ENCODE measurements at places on chromosomes 1 and 21. TPM values are rescaled to one million over a fixed set of nuclear protein-coding genes. Genes with fewer than 3 reads are reported as not detected.

The FAM167B gene
- total RNA-seq: not detected

The GFI1 gene
- 0.05 TPM for total RNA-seq

The CTSS gene
- total RNA-seq: 77.3 TPM

The TNFRSF9 gene
- total RNA-seq: 7.8 TPM

The TMPRSS3 gene
- 0.17 TPM for total RNA-seq

The CFHR1 gene
- not detected for total RNA-seq

The SOX13 gene
- 11.5 TPM for total RNA-seq

The C1orf94 gene
- not detected for total RNA-seq

The CASZ1 gene
- total RNA-seq: 7.8 TPM

The SELL gene
- 0.25 TPM for total RNA-seq

The HTR6 gene
- total RNA-seq: not detected

The F11R gene
- total RNA-seq: 248 TPM

The TDRD5 gene
- total RNA-seq: 0.87 TPM

The DNMT3L gene
- total RNA-seq: not detected

The GPR3 gene
- not detected for total RNA-seq

The NBPF10 gene
- total RNA-seq: 1.0 TPM

The SLC44A5 gene
- 1.7 TPM for total RNA-seq

The RGSL1 gene
- 0.15 TPM for total RNA-seq

The GLRX2 gene
- 12.0 TPM for total RNA-seq

The GJC2 gene
- total RNA-seq: 0.69 TPM

The C8A gene
- not detected for total RNA-seq

The TTLL7 gene
- total RNA-seq: 14.0 TPM

The CD34 gene
- 0.35 TPM for total RNA-seq

The HSD3B2 gene
- total RNA-seq: not detected

The SETD4 gene
- total RNA-seq: 30.2 TPM

Measured in renal cortical epithelial cell (primary cell).